WTC11 (cell line): ENCODE measurements at places on chromosomes 5 and 9. TPM values are rescaled to one million over a fixed set of nuclear protein-coding genes. Genes with fewer than 3 reads are reported as not detected.
A peak's percentile ranks its signal among the peaks of the same experiment; 100 is the strongest.

GRCh38 chr9:105413525-105413924 is 34.3 kb upstream of the FSD1L start:
- DNase-seq: no peak

The FCN1 gene
- total RNA-seq: 0.09 TPM in 1 of 3 replicates, not detected in the others

- DNase-seq: peak; percentile 34
These were observed 650 bp downstream of the FRMD3 start for GRCh38 chr9:83537331-83538171.

The ENG gene
- 3.7 to 4.4 TPM (median 4.2 TPM) in 3 replicates for total RNA-seq

The NDST1 gene
- total RNA-seq: 58.1 to 69.9 TPM (median 61.5 TPM) in 3 replicates

DNA sequence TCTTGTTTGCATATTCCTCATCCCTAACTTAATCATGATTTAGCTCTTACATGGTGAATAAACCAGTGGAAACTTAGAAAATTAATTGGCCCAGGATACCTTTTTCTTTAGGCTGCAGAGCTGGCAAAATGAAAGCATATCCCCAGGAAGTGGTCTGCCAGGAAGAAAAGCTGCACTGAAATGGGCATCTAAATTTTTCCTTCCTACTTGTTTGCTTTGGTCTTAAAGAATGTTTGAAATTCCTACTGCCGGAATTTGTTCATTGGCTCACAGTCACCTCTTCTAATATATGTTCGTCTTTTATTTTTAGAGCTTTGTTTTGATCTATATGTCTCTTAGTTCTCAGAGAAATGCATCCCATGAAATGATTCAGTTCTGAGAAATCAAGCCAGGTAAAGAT is 113.2 kb upstream of the ELL2 start:
- no peak for DNase-seq

GRCh38 chr9:120627073-120627472 is 47.1 kb upstream of the CDK5RAP2 start:
- DNase-seq: no peak

The ZNF169 gene
- total RNA-seq: 5.0 to 5.5 TPM (median 5.3 TPM) in 3 replicates

GRCh38 chr5:33338336-33339110 is 102.2 kb upstream of the TARS1 start:
- no peak for DNase-seq

GRCh38 chr5:123881759-123882244 is 369.8 kb downstream of the CSNK1G3 start:
- DNase-seq: no peak

DNA sequence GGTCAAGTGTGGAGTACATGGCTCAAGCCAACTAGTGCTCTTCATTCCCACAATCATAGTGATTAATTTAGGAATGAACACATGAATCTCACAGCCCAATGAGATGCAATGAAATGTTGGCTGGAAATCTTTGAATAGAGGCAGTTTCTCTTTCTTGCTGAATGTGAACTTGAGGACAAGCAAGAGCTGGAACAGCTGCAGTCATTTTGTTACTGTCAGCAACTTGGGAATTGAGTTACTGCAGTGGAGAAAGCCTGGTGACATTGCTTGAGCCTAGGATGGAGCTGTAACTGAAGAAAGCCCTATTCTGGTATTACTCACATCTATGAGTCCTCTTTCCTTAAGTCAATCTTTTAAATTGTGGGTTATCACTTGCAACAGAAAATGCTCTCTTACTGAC is 62.3 kb downstream of the YIPF5 start:
- DNase-seq: no peak
